ENCODE measurements at places on chromosomes 1 and 21.

- DNase-seq: no peak
Observed at GRCh38 chr21:40681164-40681859, 165.6 kb downstream of the DSCAM start.

DNA sequence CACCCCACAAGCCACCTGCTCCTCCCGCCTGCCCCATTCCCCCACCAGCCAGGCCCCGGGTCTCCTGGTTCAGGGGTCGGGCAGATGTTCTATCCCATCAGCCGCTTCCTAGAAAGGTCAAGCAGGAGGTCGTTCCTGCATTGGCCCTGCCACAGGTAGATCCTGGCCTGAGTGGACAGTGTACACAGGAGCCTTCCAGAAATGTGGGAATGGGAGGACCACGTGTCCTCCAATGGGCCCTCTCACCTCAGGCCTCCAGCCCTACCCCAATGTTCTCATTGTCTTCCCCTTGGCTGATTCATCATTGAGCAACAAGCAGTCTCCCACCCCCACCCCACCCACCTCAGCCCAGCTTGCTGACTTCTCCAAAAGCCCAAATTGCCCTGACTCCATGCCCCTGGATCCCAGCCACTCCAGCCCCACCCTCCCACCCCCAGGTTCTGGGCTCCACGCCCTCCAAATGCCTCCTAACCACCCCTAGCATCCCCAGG is 2.1 kb downstream of the S100A16 start:
- no peak for DNase-seq

GRCh38 chr1:31482482-31483011 is 69.5 kb downstream of the SERINC2 start:
- DNase-seq: no peak

GRCh38 chr1:234608025-234608910 is 1.7 kb downstream of the IRF2BP2 start:
- DNase-seq: peak; percentile 96

GRCh38 chr1:28341591-28341990 is 12.8 kb downstream of the MED18 start:
- DNase-seq: no peak

- no peak for DNase-seq
Observed at GRCh38 chr1:215600258-215600792, 33.2 kb downstream of the KCTD3 start.

DNA sequence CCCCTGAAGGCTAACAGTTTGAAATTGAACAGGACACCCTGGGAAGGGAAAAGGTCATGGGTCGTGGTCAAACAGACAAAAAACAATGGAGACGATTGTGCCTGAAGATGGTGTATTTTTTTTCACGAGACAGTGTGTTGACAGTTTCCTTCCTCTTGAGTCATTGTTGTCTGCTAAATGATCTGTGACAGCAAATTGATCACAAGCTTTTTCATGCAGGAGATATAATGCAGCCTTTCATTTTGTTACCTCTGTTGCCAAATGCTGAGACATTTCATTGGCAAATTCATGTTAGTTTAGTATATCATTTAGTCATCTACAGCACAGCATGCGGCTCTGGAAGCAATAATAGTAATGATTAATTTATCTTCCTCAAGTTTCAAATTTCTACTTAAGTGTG is 27.7 kb downstream of the UBE2U start:
- no peak for DNase-seq

DNA sequence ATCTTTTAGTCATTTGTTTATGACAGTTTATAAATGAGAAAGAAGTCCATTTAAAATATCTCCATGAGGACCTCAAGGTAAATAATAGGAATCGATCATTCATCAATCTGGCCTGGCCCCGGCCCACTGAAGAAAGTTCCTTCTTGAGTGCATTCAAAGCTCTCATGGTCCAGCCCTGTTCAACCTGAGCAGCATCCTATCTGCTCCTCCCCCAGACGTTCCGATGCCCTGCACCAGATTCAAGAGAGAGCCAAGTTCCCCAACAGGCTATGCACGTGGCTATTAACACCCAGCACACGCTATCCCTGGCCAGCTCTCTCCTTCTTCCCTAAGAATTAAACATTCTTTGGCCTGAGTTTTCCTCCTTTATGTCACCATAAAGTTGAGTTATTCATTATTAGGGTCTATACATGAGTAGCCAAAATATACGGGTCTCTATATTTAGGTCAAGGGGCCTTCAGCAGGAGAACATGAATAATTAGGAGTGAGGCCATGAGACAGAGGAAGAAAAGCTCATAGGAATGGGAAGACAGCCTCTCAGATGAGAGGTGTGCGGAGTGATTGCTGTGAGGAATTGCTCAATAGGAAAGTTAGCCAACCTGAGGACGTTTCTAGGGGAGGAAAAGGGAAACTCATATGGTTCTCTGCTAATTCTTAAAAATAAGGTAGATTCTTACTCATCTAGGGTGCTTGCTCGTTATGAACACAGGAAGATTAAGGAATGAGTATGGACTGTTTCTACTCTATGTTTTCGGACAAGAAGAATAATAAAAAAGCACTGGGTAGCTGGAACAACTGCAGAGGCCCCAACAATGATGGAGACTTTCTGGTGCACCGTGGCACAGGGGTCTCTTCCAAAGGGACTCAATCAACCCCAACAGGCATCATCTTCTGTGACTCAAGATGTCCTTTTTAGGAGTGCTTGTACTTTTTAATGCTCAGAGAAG is 23.6 kb downstream of the RUNX1 start:
- no peak for DNase-seq

GRCh38 chr1:33296082-33296458 is 24.8 kb downstream of the A3GALT2 start:
- no peak for DNase-seq

- no peak for DNase-seq
Observed at GRCh38 chr1:103162360-103162759, 54.0 kb upstream of the COL11A1 start.

GRCh38 chr1:210397252-210397651 is 68.5 kb downstream of the HHAT start:
- DNase-seq: no peak

GRCh38 chr1:39905172-39905571 is 3.5 kb upstream of the MYCL start:
- no peak for DNase-seq

GRCh38 chr1:92623187-92623778 is 136.6 kb upstream of the GFI1 start:
- DNase-seq: no peak

GRCh38 chr1:195898373-195898772 is 709.9 kb downstream of the KCNT2 start:
- DNase-seq: no peak

DNA sequence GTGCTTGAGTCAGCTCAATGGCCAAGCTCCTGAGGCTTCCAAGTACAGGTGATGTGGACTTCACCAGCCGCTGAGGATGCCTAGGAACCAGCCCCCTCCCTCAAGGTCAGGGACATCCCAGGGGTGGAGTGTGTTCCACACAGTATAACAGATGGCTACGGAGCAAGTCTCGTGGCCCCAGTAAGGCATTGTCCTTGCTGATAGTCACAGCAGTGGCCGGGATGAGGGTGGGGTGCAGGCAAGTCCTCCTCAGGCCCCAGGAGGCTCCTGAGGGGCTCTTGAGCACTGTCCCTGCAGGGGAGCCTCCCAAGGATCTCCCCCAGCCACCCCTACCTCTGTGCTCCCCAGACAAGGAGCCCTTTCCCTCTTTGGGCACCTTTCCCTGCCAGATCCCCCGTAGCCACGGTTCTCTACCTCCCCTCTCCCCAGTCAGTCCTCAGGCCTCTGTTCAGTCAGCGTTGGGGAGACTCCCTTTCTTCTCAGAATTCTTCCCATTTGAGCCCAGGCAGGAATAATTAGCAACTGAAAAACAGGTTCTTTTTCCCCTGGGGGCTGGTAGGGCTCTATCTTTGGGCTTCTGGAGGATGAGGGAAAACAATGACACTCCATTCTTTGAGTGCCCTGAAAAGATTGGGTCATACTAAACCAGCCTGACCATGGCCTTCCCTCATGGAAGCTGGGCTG is 7.1 kb upstream of the THEM5 start:
- no peak for DNase-seq

DNA sequence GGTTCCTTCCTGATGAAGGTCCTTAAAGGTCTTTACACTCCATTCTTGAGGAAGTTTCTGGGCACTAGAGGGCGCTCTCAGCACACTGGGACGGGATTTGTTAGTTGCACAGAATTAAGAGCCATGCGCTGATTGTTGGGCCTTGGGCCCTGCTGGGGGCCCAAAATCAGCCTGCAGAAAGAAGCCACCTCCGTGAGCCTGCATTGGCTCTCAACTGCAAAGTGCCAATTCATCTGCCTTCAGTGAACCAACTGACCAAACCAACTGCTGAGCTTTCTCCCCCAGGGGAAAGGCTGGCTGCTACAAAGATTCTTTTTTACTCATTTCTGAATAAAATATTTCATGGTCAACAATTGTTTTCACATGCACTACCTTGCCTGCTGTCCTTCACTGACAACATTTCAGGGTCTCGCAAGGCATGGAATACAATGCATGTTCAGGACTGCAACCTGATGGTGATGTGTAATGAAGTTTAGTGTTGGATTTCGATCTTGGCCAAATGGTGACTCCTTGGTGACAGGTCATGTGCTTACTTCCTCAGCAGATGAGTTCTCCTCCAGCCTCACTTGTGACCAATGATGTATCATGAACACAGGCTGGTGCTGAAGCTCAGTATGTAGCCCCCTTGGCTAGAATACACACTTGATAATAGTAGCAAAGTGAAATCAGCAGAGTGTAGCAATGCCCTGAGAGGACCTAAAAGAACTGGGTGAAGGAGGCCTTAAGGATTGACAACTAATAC is 45.7 kb upstream of the PRDX6 start:
- DNase-seq: peak; percentile 94

DNA sequence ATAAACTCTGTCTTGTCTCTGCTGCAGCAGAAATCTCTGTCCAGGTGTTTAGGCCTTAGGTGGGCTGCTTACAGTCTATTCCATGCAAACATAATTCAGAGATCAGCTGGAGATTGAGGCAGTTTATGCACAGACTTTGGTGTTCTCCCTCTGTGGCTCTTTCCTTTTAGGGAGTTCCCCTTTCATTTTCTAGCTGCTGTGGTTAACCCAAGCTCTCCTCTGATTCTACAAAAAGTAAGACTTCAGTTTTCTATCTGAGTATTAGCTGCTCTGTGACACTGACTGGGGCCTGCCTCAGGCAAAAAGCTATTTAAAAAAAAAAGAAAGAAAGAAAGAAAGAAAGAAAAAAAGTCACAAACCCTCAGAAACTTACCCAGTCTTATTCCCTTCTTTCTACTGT is 211.1 kb downstream of the CAMTA1 start:
- no peak for DNase-seq

GRCh38 chr1:206653715-206654459 is 18.6 kb downstream of the DYRK3 start:
- no peak for DNase-seq

DNA sequence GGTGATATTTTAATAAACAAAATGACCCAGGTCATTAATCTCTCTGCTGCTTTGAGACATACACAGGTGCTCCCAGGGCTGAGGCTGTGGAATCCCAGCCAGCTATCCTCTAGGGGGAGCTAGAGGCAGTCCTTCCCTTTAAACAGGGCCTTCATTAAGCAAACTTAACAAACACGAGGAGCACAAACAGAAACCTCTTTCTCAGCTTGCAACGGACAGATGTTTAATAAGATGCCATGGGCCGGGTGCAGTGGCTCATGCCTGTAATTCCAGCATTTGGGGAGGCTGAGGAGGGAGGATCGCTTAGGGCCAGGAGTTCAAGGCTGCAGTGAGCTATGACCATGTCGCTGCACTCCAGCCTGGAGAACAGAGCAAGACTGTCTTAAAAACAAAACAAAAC is 106.7 kb downstream of the HIVEP3 start:
- DNase-seq: no peak

- DNase-seq: no peak
Observed at GRCh38 chr1:176051402-176051801, 155.7 kb downstream of the COP1 start.

GRCh38 chr1:181499825-181500224 is 16.5 kb downstream of the CACNA1E start:
- DNase-seq: no peak

DNA sequence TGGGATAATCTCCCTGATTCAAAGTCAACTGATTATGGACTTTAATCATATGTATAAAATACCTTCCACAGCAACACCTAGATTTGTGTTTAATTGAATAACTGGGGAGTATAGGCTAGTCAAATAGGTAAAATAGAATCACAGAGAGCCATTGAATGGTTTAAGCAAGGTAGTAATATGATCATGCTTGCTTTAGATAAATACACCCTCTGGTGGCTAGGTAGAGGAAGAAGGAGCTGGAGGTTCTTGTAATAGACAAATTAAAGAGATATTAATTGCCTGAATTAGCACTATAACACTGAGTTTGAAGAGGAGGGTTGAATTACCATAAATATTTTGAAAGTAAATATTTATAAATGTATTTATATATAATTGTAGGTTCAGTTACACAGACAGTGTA is 40.3 kb downstream of the DIRAS3 start:
- DNase-seq: no peak

DNA sequence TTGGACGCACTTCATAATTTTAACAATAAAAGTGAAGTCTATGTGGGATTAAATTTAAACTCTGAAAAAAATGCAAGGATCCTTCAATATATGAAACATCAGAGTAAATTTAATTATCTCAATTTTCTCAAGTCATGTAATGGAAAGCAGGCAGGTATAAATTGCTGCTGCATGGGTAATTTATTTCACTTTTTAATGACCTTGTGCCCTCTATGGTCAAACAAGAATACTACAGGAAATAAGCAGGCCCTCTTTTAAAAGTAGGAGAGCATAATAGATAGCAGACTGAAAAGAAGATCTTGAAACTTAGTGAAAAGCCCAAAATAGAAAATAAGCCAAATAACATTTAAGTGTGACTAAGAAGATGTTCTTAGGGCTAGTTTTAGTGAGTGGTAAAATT is 22.9 kb downstream of the BCAS2 start:
- peak; percentile 14 for DNase-seq

- no peak for DNase-seq
Observed at GRCh38 chr1:238681451-238681850, 704.9 kb upstream of the CHRM3 start.

DNA sequence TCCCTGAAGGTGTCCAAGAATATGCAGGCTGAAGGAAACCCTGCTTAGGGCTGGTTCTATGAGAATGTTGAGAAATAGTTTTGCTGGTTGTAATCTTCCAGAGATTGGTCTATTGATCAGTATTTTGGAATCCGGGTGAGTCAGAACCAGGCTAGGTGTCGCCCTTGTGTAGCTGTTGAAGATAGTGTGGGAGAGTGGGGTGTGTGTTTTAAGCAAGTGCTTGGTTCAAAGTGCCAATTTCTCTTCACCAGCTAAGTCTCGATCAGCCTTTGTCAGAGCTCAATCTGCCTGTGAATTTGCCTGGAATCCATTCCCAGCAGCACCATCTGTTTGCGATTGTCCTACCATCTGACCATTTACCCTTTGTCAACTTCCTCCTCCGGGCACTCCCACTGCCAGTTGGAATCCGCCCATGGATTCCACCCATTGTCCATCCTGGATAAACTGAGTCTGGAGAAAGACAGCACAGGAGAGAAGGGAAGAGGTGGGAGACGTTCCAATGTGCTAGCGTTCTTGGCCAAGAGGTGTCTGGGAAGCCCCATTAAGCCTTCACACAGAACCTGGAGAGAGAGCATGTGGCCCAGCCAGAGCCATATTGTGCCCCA is 59.4 kb upstream of the CYP2J2 start:
- no peak for DNase-seq

Data from hematopoietic multipotent progenitor cell treated with erythropoietin and hydrocortisone succinate and interleukin-3 and kit ligand, for 17 days (in vitro differentiated cells).